ENCODE measurements at places on chromosomes 13 and 19.

- no peak for DNase-seq
Measured at GRCh38 chr13:67652887-67653286, 422.8 kb upstream of the PCDH9 start.

DNA sequence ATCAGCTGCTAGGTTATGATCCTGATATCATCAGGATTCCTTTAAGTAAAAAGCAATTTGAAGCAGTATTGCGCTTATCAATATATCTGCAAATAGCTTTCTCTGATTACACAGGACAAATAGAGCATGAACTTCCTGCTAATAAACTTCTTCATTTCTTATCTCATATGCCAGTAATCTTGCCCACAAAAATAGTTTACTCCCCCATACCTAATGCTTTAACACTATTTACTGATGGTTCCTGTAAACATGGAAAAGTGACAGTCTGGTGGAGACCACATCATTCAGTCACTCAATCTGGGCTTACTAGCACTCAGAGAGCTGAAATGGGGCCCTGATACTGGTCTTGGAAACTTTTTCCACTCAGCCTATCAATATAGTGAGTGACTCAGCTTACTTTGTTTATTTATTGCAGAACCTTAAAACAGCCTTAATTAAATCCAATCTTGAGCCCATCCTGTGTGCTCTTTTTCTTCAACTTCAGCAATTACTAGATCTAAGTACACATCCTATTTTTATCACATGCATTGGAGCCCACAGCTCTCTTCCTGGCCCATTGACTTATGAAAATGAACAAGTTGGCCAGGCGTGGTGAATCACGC, 1464.3 kb downstream of the UQCRFS1 start:
- DNase-seq = no peak

DNA sequence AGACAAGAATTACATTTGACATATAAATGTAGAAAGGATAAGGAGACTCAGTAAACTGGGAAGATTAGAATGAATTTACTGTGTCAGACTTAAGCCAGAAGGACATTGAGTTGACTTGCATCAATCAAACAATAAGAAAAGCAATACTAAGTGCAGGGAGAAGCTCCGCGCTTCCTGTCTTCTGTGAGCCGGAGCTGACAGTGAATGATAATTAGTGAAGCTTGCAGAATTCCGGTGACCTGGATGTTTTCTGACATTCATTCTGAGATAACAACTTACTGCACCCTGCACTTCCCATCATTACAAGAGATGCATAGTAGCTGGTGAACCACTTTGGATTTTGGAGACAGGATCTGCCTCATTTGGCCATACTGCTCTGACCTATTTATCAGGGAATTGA, 469.2 kb upstream of the PCDH20 start:
- DNase-seq = no peak

GRCh38 chr13:49374585-49375290, 69.1 kb downstream of the CAB39L start:
- no peak for DNase-seq

GRCh38 chr13:31749929-31750328, 10.6 kb downstream of the RXFP2 start:
- peak; percentile 92 for DNase-seq

DNA sequence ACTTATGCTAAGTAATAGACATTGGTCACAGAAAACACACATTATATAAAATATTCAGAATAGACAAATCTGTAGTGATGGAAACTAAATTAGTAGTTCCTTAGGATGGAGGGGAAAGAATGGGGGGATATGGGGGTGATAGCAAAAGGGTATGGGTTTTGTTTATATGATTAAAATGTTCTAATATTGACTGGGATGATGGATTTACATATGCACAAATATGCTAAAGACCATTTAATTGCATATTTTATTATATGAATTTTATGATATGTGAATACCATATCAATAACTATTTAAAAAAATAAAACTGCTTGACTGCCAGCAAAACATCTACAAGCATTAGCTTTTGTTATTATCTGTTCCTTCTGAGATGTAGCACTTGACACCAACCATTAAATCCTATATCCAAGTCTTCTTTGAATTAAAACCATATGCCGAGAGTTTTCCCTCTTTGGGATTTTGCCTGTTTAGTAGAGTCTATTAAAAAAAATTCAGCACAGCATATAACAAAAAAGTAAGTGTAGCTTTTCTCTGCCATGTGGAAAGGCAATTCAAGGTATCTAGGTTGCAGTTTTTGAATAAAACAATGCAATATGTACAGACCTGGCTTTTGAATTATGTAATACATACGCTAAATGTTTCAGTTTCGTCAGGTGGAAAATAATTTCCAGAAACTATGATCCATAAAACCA, 2584.1 kb upstream of the PCDH20 start:
- DNase-seq = no peak

- peak; percentile 78 for DNase-seq
Measured at GRCh38 chr13:46668302-46668720, 115.3 kb downstream of the LRCH1 start.

GRCh38 chr13:98014766-98015165, 61.3 kb downstream of the IPO5 start:
- peak; percentile 79 for DNase-seq

GRCh38 chr19:1836458-1837221, 11.6 kb downstream of the REXO1 start:
- no peak for DNase-seq

DNA sequence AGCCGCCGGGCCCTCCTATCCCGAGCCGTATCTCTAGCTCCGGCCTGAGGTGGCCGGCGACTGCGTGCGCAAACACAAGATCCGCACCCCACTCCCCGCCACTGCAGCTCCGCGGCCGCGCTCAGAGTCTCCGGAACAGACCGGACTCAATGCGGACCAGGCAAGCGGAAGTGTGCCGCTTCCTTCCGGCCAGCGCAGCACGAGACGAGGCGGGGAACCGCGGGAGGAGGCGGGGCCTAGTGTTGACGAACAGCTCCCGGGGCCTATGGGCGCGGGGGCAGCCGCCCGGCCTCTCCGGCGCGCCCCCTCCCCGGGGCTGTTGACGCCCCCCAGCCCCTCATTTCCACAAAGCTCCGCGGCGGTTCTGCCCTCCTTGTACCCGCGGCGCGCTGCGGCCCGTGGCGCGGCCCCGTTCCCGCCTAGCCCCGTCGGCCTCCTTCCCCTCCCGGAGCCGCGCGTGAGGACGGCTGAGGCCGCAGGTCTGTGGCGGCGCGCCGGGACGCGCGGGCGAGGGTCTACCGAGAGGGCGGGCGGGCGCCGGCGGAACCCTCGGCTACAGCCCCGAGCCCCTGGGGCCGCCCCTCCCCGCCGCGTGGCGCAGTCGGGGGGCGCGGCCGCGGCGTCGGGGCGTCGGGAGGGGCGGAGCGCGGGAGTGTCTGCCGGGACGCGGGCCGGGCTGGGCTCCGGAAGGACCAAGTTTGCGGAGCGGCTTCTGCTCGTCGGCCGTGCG, at the start of gene DPY19L3:
Gene DPY19L3 (plus strand): TSS at position 340 of the 730 bp plus-strand sequence. CDS start 2,484 bp downstream, outside the sequence.
- DNase-seq = peak; percentile 51

GRCh38 chr13:95480791-95481780, 71.4 kb upstream of the CLDN10 start:
- DNase-seq = no peak

DNA sequence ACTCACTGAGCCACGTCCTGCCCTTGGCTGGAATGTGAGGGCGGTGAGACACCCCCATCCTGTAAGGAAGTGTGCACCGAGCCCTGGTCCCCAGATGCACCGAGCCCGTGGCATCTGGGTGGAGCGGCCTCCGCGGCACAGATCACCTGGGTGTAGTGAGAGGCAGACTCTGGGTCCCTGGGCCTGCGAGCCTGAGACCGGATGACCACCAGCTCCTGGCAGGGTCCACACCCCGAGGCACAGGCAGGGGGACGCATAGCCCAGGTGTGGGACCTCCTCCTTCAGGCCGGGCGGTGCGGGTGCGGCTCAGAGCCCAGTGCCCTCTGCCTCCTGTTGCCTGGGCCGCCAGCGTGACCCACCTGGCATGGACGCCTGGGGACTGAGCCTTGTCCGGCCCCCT, 12.4 kb downstream of the MCF2L start:
- DNase-seq = no peak

- DNase-seq = no peak
Measured at GRCh38 chr13:98541701-98542203, 35.2 kb downstream of the STK24 start.

DNA sequence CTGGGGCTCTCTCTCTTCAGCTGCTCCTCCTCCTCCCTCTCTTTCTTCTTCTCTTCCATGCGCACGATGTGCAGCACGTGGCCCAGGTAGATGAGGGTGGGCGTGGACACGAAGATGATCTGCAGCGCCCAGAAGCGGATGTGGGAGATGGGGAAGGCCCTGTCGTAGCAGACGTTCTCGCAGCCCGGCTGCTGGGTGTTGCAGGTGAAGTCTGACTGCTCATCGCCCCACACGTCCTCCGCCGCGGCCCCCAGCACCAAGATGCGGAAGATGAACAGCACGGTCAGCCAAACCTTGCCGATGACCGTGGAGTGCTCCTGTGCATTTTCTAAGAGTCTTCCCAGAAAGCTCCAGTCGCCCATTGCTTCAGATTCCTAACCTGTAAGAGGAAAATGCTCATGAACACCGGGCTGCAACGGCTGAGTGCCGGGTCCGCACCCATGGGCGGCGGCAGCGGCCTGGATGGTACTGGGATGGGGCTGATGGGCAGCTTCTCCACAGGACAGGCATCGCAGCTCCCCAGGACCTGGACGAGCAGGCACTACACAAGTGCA, 17.8 kb downstream of the GJA3 start:
- no peak for DNase-seq

- no peak for DNase-seq
Measured at GRCh38 chr19:44807652-44808462, 1.0 kb upstream of the BCAM start.

DNA sequence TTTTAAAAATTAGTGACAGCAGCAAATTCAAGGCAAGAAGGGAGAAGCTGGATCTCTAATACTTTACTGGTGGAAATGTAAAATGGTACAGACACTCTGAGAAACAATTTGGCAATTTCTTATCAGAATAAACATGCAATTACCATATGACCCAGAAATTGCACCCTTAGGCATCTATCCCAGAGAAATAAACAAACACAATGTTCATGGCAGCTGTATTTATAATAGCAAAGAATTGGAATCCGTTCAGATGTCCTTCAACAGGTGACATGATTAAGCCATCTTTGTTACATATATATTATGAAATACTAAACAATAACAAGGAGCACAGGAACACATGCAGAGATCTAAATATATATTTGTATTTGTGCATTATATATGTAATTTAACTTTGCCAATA, 756.5 kb downstream of the SLITRK1 start:
- DNase-seq = no peak

- no peak for DNase-seq
Measured at GRCh38 chr13:111317042-111317550, 3.3 kb upstream of the TEX29 start.

GRCh38 chr13:101845245-101846020, 393.0 kb downstream of the ITGBL1 start:
- DNase-seq = no peak

GRCh38 chr13:40390401-40390916, 276.0 kb downstream of the FOXO1 start:
- no peak for DNase-seq

- DNase-seq = no peak
Measured at GRCh38 chr13:46759846-46760245, 37.1 kb downstream of the ESD start.

GRCh38 chr19:41811036-41811435, 14.6 kb downstream of the CEACAM3 start:
- no peak for DNase-seq

DNA sequence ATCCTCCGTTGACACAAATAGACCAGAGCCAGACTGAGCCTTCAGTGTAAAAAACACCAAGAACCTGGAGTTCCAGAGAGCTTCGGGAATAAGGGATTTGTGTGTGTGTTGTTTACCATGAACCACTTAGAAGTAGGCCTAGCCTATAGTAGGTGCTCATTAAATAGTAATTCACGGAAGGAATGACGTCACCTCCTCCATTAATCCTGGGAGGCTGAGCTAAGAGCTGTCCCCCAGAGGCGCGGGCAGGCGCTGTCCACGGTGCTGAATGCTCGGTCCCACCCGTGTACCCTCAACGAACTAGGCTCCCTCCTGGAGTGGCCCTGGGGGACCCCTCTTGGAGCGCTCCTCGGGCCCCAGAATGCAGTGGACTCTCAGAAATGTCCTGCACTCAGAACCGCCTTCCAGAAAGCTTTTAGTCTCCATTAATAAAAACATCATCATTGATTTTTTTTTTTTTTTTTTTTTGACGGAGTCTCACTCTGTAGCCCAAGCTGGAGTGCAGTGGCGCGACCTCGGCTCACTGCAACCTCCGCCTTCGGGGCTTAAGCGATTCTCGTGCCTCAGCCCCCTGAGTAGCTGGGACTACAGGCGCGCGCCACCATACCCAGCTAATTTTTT, 6.5 kb downstream of the UNC13A start:
- no peak for DNase-seq

GRCh38 chr13:44868397-44868796, 120.9 kb downstream of the NUFIP1 start:
- no peak for DNase-seq

GRCh38 chr19:5403968-5404640, 51.1 kb upstream of the ZNRF4 start:
- peak; percentile 47 for DNase-seq

DNA sequence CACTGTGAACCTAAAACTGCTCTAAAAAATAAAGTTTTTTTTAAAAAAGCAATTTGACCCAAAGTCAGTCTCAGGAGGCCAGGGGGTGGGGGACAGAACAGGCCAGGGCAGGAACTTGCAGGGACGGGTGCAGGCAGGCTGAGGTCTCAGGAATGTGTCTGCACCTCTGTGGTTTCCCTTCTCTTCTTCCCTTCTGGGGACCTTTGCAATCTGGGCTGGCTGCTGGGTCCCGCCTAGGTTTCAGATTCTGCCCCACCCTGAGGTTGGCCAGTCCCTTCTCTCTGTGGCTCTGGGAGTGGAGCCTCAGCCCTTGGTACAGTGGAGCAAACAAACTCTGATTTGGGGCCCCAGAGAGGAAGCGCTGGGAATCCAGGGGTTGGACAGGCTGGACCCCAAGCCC, 5.3 kb upstream of the F2RL3 start:
- no peak for DNase-seq

- DNase-seq = no peak
Measured at GRCh38 chr13:48783695-48784230, 130.0 kb downstream of the CYSLTR2 start.
